ENCODE measurements at places on chromosomes 6 and 20. TPM values are rescaled to one million over a fixed set of nuclear protein-coding genes. Genes with fewer than 3 reads are reported as not detected.

- no peak for DNase-seq
Observed at GRCh38 chr6:187210-187861, 105.0 kb upstream of the DUSP22 start.

GRCh38 chr6:153044295-153044694, 41.8 kb upstream of the MTRF1L start:
- DNase-seq, result no peak

GRCh38 chr6:157280157-157280556, 43.2 kb downstream of the TMEM242 start:
- no peak for DNase-seq

DNA sequence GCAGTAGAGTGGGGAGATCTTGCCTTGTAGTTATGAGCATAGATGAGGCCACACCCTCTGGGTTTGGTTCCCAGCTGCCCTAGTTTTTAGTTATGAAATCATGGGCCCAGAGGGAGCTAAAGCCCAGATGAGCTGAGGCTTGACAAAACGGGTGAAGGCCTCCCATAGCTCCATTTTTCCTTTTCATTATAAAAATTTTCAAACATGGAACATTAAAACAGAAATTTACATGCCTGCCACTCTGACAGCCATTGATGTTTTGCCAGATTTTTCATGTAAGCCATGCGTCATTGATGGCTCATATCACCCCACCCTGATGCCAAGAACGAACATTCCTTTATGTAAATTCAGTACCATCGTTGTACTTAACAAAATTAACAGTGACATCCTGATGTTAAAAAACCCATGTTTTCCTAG, 67.9 kb downstream of the IGF2R start:
- no peak for DNase-seq

The GABRR2 gene
- total RNA-seq, result not detected

The PTP4A1 gene
- total RNA-seq, result 64.2 TPM

The MACROD2 gene
- not detected for total RNA-seq

Data from activated T-cell treated with anti-CD3 and anti-CD28 coated beads, Interleukin-2, amount 50 U/mL, for 4 hours (primary cell).